ENCODE measurements at places on chromosomes 1 and 21. TPM values are rescaled to one million over a fixed set of nuclear protein-coding genes. Genes with fewer than 3 reads are reported as not detected.

GRCh38 chr1:198024782-198025181, 107.6 kb downstream of the LHX9 start:
- H3K4me1 ChIP-seq: no peaks in the 10 kb centered on the region
- no peak overlapping the region for H3K4me3 ChIP-seq

DNA sequence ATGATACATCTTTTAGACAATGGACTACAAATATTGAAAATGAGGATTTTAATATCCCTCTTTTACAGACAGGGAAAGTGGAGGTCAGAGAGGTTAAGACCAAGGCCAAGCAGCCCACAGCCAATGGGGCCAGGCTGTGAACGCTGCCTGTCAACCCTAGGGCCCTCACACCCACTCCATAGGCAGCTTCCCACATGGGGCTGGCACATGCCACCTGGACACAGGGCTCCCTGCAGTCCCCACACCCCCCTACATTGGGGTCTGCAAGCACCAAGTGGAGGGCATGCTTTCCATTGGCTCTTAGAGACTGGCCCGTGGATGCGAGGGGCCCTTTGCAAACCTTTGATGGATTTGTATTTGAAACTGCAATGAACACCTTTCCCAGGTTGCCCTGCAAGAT, 348.5 kb upstream of the VAMP3 start:
- H3K36me3 ChIP-seq: no peaks in the 10 kb centered on the region
- DNase-seq: no peak
- no peak overlapping the region for H3K4me3 ChIP-seq
- no peaks in the 10 kb centered on the region for H3K27me3 ChIP-seq
- H3K4me1 ChIP-seq: peaks cover 13% of the 10 kb centered on the region

- no peak overlapping the region for H3K27ac ChIP-seq
- peak; percentile 62 for DNase-seq
- no peak overlapping the region for H3K4me3 ChIP-seq
- H3K4me1 ChIP-seq: peaks cover 35% of the 10 kb centered on the region
- H3K36me3 ChIP-seq: no peaks in the 10 kb centered on the region
Observed at GRCh38 chr1:205914730-205915129, 28.5 kb downstream of the SLC26A9 start.

- DNase-seq: no peak
- no peaks in the 10 kb centered on the region for H3K4me1 ChIP-seq
- H3K4me3 ChIP-seq: peak overlapping the region; percentile 85
- no peaks in the 10 kb centered on the region for H3K36me3 ChIP-seq
Observed at GRCh38 chr1:198934426-198934825, 295.6 kb downstream of the PTPRC start.

- H3K27ac ChIP-seq: no peak overlapping the region
- H3K4me3 ChIP-seq: no peak overlapping the region
- H3K27me3 ChIP-seq: no peaks in the 10 kb centered on the region
- H3K36me3 ChIP-seq: no peaks in the 10 kb centered on the region
- DNase-seq: no peak
Observed at GRCh38 chr1:186187601-186188000, 187.5 kb downstream of the TPR start.

SORT1 gene
- total RNA-seq: 11.6 TPM

Data from muscle of leg (tissue), 16 donors.